ENCODE measurements at places on chromosomes 4 and X.

GRCh38 chr4:100421361-100421978, 96.4 kb downstream of the EMCN start:
- DNase-seq: peak; percentile 23

DNA sequence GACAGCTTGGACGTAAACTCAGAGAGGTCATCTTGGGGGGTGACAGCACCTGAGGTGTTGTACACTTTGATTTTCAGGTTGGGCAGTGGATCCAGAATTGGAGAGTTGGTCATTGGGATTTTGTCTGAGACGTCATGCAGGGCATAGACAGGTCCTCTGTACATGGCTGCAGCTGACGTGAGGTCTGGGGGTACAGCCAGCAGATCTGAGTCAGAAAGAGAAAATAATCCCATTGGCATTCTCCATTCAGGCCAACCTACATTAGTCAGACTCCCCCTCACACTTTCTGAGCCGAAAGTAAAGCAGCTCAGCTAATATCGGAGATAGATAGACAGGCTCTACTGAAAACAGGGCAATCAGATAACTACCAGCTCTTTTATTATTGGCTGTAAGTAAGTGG, 329.7 kb downstream of the UNC5C start:
- DNase-seq: no peak

GRCh38 chr4:99447513-99447912, 12.4 kb upstream of the ADH7 start:
- DNase-seq: no peak

DNA sequence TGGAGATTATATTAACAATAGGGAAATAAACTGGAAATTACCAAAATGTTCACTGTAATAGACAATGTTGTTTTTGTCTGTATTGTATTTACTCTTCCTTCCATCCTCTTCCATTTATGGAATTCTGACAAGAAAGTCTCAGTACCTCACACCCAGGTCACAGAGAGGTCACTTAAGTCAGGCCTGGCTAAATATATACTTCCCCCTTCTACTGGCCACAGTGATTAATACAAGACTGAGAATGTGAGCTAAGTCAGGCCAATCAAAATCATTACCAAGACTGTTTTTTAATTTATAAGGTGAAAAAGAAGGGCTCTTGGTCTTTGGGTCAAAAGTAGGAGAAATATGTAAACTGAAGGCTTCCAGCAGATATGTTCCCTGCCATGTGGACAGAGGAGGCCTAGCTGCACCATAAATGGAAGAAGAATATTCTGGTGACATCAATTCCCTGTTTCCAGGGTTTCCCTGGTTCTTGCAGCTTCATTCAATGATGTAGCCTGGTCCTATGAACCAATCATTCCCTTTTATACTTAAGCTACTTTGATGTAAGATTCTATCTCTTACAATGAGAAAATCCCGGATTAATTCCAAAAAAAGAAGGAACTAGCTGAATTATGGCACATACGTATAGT, 64.3 kb downstream of the LRBA start:
- DNase-seq: no peak

DNA sequence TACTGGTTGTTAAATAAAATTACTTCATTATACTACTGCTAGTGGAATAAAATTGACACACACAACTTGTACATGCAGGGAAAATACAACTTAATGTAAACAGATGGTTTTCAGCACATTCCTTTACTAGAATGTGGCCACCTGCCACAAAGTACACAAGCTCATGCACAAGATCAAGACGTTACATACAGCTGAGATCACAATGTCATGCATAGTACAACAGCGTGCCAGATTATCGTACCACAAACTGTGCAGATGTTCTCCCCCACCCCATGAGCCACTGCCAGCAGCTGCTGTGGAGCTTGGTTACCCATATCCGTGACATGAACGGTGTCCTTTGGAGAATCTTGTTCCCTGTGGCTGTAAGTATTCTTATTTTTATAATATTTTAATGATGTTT, 27.7 kb downstream of the FBXO8 start:
- DNase-seq: peak; percentile 3

GRCh38 chrX:47613082-47613481, 6.6 kb downstream of the SYN1 start:
- peak; percentile 20 for DNase-seq

DNA sequence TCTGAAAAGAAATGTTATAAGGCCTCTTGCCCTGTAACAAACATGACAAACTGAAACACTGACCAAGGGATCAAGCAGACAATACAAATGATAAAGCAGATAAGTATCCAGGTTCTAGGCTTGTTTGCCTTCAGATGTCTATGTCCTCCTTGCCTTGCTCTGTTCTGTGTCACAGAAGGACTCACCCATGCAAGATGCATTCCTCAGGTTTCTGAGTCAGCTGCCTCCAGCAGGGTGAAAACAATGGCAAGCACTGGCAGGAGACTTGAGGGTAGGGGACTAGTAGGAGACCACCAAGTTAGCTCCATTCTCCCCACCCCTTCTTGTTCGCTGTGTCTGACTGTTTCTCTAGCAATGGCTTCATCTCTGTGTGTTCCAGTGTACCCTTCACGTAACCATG, 76.6 kb upstream of the CXXC4 start:
- DNase-seq: no peak

GRCh38 chr4:161448550-161449180, 715.1 kb downstream of the FSTL5 start:
- DNase-seq: no peak

GRCh38 chr4:109118635-109119034, 183.8 kb downstream of the COL25A1 start:
- DNase-seq: no peak

GRCh38 chr4:115279330-115279729, 165.9 kb upstream of the NDST4 start:
- DNase-seq: no peak

All from NCI-H82 (cell line).